ENCODE measurements at places on chromosomes 16 and 17. TPM values are rescaled to one million over a fixed set of nuclear protein-coding genes. Genes with fewer than 3 reads are reported as not detected.

RAB40C gene
- total RNA-seq: 13.7 TPM

WSCD1 gene
- not detected for total RNA-seq

C1QTNF1 gene
- total RNA-seq: 3.1 TPM

KIF19 gene
- total RNA-seq: not detected

VTN gene
- under 0.01 TPM for total RNA-seq

Data from placental epithelial cell (primary cell).